ENCODE measurements at places on chromosomes 6 and 20.

GRCh38 chr6:12401200-12401599 is 111.0 kb downstream of the EDN1 start:
- DNase-seq, result no peak

GRCh38 chr6:127276331-127276730 is 9.7 kb downstream of the RNF146 start:
- DNase-seq, result no peak

DNA sequence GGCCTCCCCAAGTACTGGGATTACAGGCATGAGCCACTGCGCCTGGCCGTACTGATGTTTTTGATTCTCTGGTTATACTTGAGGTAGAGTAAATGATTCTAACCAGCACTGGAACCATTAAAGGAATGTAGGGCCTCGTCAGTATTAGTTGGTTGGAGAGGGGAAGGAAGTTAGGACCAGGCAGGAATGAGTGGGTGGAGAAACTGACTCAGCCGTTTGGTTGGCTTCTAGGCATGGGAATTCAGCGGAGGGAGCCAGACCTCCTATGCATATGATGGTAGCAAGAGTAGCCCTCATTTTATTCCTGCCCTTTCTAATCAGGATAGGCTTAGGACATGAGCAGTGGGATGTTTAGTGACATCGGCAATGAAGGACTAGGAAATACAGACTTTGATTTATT is 19.0 kb upstream of the SERINC3 start:
- DNase-seq, result no peak

DNA sequence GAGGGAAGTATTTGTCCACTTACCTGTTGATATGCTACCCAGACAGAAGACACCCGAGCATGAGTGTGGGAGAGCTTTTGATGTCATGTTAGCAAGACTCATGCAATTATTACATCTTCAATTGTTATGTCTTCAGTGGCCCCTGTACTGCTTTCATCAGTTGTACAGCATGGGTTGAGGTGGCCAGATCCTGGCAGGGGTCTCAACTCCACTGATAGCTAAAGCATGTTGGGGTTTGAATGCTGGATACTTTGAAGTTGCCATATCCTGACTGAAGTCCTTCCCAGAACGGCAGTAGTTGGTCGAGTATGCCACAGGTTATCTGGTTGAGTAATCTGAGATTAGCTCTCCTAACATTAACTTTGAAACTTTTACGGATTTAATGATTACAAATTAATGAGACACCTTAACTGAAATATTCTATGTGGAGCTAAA is 46.7 kb downstream of the LRRN4 start:
- no peak for DNase-seq

DNA sequence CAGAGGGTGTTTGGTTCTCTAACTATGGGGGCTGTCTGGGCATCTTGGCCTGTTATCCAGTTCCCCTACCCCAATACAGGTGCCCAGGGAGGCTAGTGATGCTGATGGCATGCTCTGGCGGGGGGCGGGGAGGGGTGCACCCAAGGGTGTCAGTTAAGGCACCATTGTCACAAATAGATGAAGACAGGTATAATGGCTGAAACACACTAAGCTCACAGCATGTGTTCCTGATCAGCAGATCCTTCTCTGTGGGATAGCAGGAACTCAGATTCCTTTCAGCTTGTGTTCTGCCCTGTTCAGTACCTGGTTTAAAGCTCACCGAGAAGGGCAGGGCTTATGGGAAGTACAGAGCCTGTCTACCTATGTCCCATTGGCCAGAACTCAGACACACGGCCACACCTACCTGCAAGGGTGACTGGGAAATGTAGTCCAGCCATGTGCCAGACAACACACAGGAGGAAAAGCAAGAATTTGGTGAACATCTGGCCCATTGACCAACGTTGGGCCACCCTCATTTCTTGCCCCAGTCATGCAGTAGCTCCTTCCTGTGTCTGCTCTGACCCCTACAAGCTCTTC is 3.4 kb upstream of the RSPO4 start:
- DNase-seq, result peak; percentile 11

- DNase-seq, result no peak
Observed at GRCh38 chr6:2129182-2129621, 116.2 kb downstream of the GMDS start.

- no peak for DNase-seq
Observed at GRCh38 chr6:113632220-113632864, 224.8 kb upstream of the MARCKS start.

- no peak for DNase-seq
Observed at GRCh38 chr6:19845266-19846041, 8.3 kb downstream of the ID4 start.

- DNase-seq, result no peak
Observed at GRCh38 chr6:5102267-5102970, 17.3 kb downstream of the PPP1R3G start.
